ENCODE measurements at places on chromosomes 13 and 19.

GRCh38 chr13:60162096-60162495, 1.6 kb downstream of the DIAPH3 start:
- no peak for DNase-seq

DNA sequence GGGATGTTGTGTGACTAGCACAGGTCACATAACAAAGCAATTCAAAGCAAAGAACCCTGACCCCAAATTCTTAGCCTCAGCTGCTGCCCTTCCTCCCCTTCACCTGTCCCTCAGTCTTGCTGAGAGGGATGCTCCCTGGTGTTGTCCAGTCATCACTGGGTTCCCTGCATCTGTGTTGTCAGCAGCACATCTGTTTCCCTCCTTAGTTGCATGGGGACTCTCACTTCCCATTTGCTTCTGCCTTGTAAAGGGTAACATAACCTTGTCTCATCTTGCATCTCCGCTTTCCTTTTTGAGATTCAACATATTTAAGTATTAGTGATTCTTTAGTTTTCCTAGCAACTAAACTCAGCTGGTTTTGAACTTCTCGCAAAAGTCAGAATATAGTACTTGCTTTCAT, 54.0 kb downstream of the SPATA13 start:
- no peak for DNase-seq

DNA sequence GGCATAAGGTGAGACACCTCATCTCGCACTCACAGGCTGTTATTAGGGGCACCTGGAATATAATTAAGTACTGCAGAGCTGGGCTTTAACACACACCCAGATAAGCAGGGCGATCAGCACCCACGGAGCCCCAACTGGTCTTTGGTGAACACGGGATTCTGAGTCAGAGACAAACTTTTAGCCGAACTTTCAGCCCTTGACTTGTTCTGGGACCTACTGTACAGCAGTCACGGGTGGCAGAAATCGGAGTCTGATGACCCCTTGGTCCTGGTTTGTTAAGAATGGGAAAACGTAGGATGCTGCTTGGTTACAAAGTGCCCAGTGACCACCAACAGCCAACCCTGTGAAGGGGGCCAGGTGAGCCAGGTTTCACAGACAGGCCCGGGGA, 9.0 kb downstream of the SH3GL1 start:
- no peak for DNase-seq

- no peak for DNase-seq
Measured at GRCh38 chr13:91045351-91046034, 302.0 kb upstream of the MIR17HG start.

DNA sequence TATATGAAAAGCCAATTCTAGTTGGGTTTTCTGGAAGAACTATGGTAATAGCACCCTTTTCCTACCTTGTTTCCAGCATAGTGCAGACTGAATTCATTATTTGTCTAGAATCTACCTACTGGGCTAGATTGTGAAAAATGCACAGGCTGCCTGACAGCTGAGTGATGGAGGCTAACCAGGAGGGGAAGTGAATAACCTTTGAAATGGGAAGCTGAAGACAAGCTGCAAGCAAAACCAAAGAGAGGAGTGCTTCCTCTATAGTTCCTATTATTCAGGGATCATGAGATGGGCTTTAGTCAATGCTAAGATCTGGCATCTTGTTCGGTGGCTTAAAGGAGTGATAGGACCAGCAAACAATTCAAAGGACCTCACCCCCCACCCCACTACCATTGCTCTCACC, 26.9 kb downstream of the MZT1 start:
- no peak for DNase-seq

GRCh38 chr19:15894359-15894758, 3.5 kb downstream of the CYP4F2 start:
- no peak for DNase-seq

DNA sequence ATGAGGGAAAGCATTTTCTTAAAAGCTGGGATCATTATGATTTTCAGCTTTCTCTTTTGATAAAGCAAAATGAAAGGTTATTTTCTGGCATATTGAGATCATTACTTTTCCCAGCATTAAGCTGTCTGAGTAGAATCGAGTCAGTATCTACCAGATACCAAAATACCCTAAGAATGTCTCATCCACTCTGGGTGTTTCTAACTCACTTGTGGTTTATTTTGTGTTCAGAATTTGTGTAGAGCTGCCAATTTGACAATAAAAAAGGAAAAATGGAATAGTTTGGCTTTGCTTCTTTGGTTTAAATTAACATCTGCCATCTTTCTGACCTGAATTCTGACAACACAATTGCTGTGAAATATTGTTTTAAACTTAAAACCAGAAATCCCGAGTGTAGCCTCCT, 438.7 kb upstream of the ARGLU1 start:
- no peak for DNase-seq

DNA sequence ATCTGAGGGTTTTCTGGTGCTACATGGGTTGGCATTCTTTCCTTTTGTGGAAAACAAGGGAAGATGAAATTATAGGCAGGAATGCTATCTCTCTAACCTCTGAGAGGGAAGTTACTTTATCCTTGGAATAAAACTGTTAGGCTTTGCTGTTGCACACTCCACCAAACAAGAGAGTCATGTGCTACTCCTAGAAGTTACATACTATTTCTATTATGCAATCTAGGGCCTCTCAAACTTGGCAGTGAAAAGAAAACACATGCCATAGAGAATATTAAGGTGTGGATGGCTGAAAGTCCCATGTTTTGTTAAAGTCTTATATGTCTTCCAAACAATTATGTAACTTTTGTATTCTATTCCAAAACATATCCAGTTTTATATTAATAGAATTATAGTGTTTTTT, 367.9 kb downstream of the SLC7A1 start:
- DNase-seq, result no peak

DNA sequence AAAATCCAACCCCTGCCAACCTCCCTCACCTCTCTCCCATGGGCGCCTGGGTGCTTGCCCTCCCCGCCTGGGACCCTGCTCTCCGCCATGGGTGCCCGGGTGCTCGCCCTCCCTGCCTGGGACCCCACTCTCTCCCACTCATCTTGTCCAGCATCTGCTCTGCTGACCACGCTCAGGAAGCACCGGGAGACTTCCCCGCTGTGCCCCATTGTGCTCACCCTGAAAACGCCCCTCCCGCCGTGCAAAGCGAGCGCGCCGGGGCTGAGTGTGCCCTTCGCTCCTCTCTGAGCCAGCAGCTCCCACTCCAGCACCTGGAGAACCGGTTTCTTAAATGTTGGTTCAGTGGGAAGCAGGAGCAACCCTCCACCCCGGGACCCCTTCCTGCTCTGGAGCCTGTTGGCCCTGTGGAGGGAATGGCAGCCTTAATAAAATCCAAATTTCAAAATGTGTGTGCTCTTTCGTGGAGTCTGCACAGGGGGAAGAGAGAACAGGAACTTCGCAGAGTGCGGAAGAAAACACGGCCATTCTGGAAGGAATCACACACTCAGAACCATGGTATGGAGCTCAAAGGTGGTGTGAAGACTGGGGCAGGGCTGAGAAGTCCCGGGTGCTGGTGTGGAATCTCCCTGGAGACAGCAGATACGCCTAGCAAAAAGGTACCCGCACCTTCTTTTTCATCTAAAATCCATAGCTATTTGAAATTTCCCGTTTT, 23.1 kb upstream of the CDC16 start:
- DNase-seq, result no peak

- DNase-seq, result no peak
Measured at GRCh38 chr13:41064493-41064892, 3.2 kb downstream of the WBP4 start.

- no peak for DNase-seq
Measured at GRCh38 chr19:46975925-46976782, 43.5 kb upstream of the NPAS1 start.

DNA sequence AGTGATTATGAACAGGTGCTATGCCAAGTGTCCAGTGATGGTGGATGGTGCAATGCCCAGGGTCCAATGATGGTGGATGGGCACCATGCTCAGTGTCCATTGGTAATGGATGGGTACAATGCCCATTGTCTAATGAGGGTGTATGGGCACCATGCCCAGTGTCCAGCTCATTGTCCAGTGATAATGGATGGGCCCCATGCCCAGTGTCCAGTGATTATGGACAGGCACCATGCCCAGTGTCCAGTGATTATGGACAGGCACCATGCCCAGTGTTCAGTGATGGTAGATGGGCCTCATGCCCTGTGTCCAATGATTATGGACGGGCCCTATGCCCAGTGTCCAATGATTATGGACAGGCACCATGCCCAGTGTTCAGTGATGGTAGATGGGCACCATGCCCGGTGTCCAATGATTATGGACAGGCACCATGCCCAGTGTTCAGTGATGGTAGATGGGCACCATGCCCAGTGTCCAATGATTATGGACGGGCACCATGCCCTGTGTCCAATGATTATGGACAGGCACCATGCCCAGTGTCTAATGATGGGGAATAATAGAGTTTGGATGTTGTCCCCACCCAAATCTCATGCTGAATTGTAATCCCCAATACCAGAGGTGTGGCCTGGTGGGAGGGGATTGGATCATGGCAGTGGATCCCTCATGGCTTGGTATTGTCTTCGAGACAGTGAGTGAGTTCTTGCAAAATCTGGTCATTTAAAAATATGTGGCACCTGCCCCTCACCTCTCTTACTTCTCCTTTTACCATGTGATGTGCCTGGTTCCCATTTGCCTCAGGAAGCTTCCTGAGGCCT, 87.8 kb downstream of the ANKRD10 start:
- DNase-seq, result no peak

- no peak for DNase-seq
Measured at GRCh38 chr13:80338781-80339562, 2.0 kb downstream of the SPRY2 start.

DNA sequence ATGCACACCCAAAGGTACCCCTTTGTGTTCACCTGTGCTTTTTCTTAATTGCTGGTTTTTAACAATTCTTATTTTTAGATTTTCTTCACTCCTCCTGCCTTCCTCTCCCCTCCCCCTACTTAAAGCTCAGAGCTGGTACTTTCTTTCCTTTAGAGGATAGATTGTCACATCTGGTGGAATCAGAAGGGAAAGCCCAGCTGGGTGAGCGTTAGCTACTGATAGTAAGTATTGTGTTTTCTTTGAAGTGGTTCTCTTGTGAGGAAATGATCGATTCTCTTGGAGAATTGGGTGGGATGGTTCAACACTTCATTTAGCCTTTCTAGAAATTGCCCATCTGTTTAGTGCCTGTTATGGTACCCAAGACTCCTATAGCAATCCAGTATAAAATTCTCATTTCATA, 84.8 kb downstream of the FLT1 start:
- DNase-seq, result no peak

- DNase-seq, result no peak
Measured at GRCh38 chr19:48619692-48620585, 633 bp downstream of the SPHK2 start.

All from CD4-positive, alpha-beta T cell treated with Interleukin-15 for 4 hours (primary cell).